ENCODE measurements at places on chromosomes 4 and X. TPM values are rescaled to one million over a fixed set of nuclear protein-coding genes. Genes with fewer than 3 reads are reported as not detected.

The LIMCH1 gene
- total RNA-seq = not detected

- DNase-seq = no peak
Observed at GRCh38 chrX:124194901-124195300, 137.6 kb upstream of the TEX13D start.

DNA sequence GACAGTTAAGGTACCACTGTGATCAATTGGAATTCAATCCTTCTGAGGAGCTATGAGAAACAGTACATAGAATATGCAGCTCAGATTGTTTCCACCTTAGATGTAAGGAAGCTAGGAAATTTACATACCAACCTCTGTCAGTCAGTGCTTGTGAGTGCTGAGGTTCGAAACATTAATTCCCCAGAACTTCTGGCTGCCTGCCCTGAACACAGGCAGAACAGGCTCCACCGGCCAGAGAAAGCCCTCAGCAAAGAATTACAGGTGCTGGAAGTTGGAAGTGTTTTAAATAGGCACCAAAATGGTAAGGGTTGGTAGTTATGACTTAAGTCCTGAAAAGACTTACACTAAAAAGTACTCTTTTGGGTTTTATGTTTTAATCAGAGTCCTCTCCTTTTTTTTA, 651.8 kb downstream of the C4orf33 start:
- DNase-seq = no peak

The NAP1L3 gene
- total RNA-seq = 2.4 TPM

DNA sequence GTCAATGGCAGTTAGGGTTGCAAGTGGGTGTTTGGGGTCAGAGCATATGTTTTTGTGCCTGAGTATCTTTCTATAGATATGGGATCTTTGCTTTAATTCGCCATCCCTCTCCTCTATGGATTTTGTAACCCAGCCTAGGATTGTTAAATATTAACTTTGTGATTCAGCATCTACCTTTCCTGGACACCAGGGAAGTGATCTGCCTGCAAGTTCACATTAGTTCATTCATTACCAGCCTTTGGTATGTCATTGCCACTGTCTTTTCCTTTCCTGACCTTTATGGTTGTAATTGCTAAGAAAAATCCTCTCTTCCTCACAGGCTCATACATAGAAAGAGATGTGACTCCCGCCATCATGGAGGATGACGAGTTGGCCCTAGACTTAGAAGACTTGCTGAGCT, 73.8 kb downstream of the KIT start:
- DNase-seq = no peak
